ENCODE measurements at places on chromosomes 3 and 15.
A peak's percentile ranks its signal among the peaks of the same experiment; 100 is the strongest.

- DNase-seq = no peak
Measured at GRCh38 chr3:134143828-134144401, 106.7 kb downstream of the RYK start.

DNA sequence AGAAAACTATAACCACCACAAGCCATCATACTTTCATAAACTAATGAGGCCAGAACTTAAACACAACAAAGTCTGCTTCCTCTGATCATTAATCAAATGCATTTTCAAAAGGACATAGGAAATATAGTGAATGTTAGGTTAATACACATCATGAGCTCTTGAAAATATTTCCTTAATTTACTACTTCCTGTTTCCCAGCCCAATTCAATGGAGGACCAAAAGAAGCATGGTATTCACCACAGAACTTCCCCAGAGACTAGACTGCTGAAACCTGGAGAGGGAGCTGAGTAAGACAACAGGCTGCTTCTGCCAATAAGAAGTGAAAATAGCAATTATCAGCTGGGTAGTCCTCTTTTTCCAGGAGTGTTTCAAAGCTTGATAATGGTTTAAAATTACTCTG is 250.3 kb downstream of the ULK4 start:
- DNase-seq = no peak

DNA sequence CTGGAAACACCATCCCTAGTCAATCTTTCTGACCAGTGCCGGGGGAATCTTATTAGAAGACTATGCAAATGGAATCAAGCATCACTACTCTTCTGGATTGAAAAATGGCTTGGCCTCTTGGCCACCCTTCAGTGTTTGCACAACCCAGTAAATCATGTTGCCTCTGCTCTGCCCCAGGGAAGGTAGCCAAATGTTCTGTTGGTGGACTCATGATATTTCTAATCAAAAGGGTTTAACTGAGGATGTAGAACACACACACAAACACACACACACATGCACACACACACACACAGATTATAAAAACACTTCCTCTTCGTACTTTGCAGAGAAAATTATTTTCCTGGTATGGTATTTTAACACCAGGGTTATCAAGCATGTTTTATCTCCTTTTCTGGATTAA is 7.9 kb downstream of the RBP2 start:
- DNase-seq = no peak

- DNase-seq = no peak
Measured at GRCh38 chr3:127006781-127007436, 24.0 kb downstream of the PLXNA1 start.

DNA sequence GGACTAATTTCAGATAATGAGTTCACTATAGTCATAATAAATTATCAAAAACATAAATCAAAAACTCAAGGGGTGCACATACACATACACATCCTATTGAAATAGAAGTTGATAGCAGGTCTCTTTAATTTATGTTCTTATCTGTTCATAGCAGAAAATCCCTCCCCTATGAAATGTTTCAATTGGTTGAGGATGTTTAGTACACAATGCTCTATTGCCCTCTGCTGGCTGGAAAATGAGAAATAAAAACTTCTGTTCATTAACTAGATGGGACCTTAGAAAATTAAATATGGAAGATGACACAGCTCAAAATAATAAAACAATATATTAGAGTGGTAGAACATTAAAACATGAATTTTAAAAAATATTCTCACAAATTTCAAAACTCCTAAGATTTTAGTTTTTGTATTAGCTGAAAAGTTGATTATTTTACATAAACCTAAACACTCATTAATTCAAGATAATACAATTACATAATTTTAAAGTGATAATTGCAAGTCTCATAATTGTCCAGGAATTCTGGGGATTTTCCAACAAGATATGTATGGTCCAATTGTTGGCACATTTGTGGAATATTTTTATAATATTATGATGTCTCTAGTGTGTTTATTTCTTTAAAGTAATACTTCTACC is 735.0 kb downstream of the ROBO1 start:
- DNase-seq = no peak

DNA sequence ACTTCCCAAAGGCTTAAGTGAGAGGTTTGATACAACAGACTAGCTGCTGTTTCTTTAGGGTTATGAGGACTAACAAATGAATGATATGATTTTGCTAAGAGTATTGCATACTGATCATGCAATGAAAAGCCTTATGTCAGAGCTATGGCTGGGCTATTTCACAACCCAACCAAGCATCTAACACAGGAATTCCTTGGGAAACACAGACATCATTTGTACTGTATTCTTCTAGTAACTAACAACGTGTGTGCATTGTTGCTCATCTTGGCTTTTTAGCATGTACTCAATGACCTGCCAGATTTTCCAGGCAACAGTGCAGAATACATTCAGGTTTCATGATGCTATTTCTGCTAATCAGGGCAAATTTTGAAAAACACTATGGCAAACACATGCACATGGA is 19.3 kb downstream of the PDZRN3 start:
- DNase-seq = no peak

DNA sequence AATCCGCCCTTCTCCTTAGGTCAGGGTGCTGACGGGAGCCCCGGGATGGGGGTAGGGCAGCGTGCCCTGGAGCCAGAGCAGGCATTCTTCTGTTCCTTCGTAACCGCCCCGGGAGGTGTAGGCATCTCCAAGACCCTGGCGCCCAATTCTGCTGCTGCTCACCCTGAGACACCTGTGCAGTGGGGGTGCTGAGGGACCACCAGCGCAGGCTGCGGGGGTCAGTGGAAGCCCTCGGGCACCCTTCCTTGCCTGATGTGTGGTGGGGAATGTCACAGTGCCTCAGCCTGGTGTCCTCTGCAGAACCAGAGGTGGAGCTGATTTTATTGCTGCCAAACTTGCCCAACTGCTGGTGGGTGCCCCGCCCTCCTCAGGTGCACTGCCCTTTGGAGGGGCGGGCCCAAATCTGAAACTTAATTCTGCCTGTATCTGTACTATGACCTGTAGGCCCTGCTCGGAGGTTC is 7.3 kb downstream of the CSK start:
- DNase-seq = peak; percentile 61

- no peak for DNase-seq
Measured at GRCh38 chr3:134904776-134905646, 110.0 kb downstream of the EPHB1 start.

GRCh38 chr15:98758224-98758623 is 109.9 kb downstream of the IGF1R start:
- DNase-seq = no peak

DNA sequence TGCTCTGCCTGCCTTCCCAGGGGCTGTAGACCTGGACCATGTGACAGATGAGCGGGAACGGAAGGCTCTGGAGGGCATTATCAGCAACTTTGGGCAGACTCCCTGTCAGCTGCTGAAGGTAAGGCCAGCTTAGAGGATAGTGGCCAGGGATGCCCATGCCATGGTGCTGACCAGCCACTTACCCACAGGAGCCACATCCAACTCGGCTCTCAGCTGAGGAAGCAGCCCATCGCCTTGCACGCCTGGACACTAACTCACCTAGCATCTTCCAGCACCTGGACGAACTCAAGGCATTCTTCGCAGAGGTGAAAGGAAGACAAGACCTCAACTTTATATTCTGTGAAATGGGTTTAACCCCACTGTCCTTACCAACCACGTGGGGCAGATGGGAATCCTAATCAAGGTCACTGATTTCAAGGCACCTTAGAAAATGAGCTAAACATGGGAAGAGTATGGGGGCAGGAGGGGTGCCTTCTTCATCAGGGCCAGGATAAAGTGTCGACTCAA is 26.7 kb downstream of the NBEAL2 start:
- peak; percentile 2 for DNase-seq

- DNase-seq = no peak
Measured at GRCh38 chr3:49359623-49360022, 1.5 kb upstream of the GPX1 start.

DNA sequence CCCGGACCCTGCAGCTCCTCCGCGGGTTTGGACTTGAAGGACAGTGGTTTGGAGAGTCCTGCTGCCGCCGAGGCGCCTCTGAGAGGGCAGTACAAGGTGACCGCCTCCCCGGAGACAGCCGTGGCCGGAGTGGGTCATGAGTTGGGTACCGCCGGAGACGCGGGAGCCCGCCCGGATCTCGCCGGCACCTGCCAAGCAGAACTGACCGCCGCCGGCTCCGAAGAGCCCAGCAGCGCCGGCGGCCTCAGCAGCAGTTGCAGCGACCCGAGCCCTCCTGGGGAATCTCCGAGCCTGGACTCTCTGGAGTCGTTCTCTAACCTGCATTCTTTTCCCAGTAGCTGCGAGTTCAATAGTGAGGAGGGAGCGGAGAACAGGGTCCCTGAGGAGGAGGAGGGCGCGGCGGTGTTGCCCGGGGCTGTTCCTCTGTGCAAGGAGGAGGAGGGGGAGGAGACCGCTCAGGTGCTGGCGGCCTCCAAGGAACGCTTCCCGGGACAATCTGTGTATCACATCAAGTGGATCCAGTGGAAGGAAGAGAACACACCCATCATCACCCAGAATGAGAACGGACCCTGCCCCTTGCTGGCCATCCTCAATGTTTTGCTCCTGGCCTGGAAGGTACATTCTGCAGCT is 634 bp downstream of the MINDY2 start:
- peak; percentile 43 for DNase-seq

- no peak for DNase-seq
Measured at GRCh38 chr15:58441376-58442070, 9.7 kb downstream of the LIPC start.

- DNase-seq = no peak
Measured at GRCh38 chr3:115052906-115053305, 94.2 kb downstream of the ZBTB20 start.

DNA sequence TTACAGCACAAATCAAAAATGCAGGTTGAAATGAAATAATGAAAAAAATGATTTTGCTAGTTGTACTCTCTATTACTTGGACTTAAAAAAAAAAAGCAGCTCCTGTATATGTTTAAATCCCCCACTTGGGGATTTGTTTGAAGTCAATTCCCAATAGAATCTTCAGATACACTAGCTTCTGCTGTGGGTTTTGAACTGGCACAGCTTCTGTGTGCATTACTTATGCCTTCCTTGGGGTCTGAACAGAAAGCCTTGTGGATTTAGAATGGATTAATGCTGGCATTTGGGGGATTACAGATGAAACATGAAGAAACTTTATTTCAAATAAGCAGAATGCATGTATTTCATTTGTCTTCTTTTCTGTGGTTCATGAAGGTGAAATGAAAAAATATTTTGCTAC is 513.2 kb upstream of the TBL1XR1 start:
- no peak for DNase-seq

DNA sequence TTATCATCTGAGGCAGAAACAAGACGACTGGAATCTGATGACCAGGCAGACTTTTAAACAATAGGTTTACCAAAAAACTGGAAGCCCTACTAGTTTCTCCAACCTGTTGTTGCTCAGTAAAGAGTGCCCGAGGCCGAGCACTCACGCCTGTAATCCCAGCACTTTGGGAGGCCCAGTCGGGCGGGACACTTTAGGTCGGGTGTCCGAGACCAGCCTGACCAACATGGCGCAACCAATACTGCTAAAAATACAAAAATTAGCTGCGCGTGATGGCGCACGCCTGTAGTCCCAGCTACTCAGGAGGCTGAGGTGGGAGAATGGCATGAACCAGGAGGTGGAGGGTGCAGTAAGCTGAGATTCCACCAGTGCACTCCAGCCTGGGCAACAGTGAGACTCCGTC is 1.1 kb upstream of the WDR5B start:
- no peak for DNase-seq

DNA sequence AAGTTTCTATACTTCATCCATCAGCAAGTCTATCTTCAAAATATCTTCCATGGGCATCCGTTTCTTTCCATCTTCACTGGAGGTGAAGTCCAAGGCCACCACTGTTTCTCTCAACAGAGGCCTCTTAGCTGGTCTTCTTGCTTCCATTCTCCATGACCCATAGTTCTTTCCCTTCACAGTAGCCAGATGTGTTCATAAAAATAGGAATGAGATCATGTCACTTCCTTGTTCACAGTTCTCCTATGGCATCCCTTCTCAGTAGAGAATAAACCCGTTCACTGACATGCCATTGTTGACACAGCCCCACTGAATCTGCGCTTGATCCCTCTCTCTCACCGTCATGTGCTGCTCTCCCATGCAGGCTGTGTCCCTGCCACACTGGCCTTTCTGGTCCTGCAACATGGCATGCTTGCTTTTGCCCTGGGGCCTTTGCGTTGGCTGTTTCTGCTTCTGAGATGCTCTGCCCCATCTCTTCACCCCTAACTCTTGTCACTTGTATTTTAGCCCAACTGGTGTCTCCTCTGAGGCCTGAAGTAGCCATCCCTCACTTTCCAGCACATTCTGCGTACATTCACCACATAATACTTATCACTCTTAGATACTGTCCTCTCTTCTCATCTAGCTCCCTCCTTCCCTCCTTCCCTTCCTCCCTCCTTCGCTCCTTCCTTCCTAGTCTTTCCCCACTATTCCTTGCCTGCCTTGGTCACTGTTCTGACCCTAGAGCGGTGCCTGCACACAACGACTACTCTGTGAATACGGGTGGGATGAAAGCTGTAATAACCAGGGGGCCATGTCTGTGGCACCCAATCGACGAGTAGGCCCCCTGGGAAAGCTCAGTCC is 42.0 kb downstream of the STARD5 start:
- DNase-seq = no peak

DNA sequence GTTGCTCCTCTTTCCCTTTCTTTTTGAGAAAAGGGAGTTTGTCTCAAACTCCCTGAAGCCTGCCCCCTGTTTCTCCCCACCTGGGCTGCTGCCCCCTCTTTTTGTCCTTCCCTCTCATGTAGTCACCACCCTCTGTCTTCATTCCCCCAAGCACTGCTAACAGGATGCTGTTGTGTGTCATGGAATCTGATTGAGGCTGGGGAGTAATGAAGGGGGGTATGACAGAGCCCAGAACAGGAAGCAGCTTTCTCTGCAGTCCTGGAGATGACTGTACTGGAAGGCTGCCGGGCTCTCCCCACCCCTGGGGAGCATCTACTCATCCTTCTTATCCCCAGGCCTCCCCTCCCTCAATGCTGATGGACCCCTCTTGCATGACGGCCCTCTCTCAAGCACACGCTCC is 181.6 kb downstream of the ABHD5 start:
- no peak for DNase-seq
